ENCODE measurements at places on chromosomes 3 and 15. TPM values are rescaled to one million over a fixed set of nuclear protein-coding genes. Genes with fewer than 3 reads are reported as not detected.

DNA sequence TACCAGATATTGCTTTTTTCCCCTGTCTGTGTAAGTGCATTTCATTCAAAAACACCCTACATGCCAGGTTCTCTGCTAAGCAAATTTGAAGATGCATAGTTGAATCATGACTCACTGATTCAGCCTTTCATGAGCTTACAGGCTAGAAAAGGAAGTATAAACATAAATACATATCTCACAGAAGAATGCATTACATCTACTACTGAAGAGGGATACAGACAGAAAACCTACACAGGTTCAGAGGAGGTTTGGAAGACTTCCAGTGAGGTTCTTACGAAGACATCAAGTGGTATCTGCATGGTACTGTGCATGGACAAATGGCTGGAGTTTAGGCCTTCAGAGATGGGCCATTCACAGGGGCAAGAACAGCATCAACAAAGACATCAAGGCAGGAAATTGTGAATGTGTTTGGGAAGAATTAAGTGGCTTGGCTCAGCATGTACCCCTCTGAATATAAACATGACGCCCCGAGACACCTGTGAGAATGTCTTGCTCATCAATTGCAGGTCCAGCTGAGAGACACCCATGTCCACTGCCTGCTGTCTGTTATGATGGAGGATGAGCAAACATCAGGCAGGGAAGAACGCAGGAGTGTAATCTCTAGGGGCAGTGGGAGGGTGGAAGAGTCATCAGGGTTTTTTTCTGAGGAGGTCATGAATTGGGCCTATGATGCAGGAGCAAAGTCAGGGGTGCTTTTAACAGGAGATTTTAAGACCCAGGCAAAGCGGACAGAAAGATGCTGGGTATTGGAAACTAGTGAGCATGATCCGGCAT, 105.1 kb upstream of the GALNT15 start:
- DNase-seq, result no peak

DNA sequence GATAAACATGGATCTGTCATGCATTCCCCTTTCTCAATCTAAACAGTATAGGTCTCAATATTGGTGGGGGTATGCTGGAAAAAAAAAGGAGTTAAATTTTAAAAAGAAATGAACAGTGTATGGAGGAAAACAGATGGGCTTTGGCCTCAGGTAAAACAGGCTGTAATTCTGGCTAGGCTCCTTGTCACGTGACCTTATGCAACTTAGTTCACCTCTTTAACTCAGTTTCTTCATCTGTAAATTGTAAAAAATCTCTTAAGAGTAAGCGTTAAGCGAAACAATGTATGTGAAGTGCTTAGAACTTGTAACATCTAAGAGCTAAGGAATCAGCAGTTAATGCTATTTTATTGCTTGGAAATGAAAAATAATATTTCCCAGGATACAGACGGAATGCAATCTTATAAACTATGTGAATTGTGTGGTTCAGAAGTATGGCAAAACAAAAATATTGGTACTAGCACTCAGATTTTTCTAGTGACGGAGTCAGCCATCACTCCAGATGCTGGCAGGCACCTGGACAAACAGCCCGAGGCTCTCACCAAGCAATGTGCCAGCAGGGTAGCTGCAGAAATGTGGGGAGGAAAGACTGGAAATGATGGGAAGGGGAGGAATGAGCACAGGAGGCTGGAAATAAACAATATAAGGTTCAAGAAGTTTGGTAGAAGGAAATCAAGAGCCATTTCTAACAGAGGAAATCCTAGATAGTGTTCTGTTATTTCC, 172.8 kb downstream of the USP13 start:
- no peak for DNase-seq

DNA sequence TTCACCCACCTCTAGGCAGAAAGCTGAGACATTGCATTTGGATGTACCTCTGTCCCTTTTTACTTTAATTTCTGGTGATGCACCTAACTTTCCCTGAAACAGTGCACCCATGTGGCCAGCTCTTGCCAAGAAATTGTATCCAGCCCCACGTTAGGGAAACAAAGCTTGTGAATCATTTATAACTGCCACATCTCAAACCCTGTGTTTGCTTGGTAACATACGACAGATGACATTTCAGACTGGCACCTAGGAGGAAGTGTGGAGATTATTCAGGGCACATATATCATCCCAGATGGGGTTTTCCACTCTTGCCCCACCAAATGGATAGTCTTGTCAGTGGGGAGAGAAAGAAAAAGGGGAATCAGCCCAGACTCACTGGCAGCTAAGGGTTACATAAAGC, 2.1 kb downstream of the CYB561D2 start:
- no peak for DNase-seq

GRCh38 chr15:34055868-34056595, 17.0 kb upstream of the AVEN start:
- no peak for DNase-seq

DNA sequence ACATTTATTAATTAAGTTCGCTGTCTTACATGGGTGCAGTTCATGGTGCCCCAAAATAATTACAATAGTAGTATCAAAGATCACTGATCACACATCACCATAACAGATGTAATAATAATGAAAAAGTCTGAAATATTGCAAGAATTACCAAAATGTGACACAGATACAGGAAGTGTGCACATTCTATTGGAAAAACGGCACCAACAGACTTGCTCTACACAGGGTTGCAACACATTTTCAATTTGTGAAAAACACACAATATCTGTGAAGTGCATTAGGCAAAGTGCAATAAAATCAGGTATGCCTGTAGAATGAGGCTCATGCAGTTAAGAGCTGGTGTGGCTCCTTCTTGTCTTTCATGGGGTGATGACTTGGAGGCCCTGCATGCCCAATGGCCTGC, 265.8 kb downstream of the RPLP1 start:
- DNase-seq, result no peak

TFRC gene
- 34.1 TPM for total RNA-seq

DNA sequence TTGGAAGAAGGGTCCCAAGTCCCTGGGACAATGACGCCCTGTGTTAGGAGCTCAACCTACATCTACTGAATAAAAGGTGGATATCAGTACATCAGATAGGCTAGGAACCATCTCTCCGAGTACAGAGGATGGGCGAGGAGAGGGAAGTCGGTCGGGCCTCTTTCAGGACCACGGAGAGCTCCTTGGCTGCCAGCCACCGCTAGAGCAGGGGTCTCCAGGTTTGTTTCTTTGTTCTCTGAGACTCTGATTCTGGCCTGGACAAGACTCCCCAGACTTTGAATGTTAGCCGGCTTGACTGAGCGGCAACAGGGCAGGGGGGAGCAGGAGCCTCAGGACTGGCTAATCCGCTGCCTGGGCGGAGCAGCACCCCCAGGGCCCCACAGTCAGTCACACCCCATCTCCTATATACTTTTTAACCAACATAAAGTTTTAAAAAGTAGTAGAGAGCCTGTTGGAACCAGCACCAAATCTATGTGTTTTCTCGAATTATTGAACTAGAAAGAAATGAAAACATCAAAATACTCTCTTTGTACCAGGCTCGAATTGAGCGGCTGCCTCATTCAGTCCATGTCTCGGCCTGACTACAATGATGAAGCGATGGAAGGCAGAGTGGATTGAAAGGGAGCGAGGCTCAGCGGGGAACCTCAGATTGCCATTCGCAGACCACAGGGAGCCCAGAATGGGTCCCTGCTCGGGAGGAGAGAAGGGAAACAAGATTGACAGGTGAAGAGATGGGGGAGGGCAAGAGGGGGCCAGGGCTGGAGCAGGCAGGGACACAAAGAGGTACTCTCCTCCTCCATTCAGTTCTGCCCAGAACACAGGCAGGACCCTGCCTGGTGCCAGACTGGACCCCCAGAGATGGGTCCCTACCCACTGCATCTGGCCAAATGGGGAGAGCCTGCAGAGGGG, 131.6 kb downstream of the TPRA1 start:
- DNase-seq, result no peak

GRCh38 chr3:14503706-14504065, 36.5 kb downstream of the GRIP2 start:
- DNase-seq, result no peak

TRIM59 gene
- 5.1 TPM for total RNA-seq

DNA sequence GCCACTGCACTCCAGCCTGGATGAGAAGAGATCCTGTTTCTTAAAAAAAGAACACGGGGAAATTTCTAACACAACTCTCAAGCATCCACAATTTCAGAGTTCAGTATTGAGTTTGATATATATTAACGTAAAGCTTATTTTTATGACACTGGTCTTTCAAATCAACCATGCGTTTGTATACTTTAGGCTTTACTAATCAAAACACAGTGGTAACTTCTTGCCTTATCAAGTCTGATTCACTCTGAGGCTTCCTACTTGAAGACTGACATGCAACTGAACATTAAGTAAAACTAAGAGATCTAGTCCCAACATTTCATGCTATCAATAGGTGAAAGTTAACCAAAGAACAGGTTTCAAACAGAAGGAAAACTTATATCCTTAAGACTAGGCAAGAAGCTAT, 46.7 kb downstream of the PRTG start:
- DNase-seq, result no peak

DNA sequence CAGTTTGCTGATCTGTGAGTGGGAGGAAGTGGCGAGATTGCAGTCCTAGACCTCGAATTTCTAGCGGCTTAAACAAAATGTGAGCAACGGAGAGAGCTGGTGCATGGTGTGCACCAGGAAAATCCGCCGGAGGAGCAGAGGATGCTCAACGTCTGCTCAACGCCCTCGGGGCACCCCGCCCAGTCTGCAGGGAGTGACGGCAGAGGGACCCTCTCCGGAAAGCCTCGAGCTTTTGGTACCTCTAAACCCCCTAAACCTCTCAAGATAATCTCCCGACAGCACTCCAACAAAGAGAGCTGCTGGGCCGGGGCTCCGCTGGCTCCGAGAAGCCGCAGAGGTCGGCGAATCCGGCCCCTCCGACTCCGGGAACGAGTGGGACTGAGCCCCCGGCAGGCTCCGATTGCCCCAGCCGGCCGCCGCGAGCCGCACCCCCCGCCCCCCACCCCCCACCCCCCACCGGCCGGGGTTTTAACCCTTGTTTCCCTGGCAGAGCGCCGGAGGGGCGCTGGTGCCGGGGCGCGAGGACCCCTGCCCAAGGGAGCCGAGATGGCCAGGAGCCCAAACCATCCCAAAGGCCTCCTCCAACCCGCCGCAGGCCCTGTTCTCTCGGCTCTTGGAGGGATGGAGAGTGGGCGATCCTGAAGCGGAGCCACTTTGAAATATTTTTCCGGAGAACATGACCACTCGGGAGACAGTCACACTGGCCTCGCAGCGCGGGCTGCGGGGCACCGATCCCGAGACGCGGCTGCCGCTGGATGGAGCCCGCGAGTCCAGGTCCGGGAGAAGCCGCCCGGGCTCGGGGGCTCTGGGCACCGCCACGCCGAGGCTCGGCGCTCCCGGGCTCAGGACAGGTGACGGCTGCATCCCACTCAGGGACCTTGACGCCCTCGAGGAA, 1.5 kb downstream of the MEGF11 start:
- DNase-seq, result no peak

ARL13B gene
- 23.6 TPM for total RNA-seq

DNA sequence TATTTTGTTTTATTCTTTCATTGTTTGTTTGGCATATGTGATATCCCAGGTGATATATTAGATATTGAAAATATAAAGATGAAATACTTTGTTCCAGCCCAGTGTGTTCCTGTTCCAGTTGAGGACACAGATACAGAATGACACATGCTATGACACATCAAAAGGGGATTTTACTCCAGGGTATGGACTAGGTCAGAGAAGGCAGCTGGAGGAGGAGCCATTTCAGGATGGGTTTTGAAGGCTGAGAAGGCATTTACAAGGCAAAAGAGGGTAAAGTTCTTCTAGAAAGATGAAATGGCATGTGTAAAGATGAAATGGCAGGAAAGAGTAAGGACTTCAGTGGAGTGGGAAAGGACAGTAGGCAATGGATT, 163.8 kb downstream of the ZIC1 start:
- DNase-seq, result no peak

SI gene
- not detected for total RNA-seq

GRCh38 chr3:187795207-187795960, 50.1 kb upstream of the BCL6 start:
- DNase-seq, result no peak

CHDH gene
- total RNA-seq, result 1.8 TPM

- DNase-seq, result no peak
Observed at GRCh38 chr15:68106656-68107055, 52.5 kb downstream of the PIAS1 start.

- no peak for DNase-seq
Observed at GRCh38 chr3:22981861-22982260, 221.3 kb upstream of the UBE2E2 start.

GRCh38 chr15:101578443-101578894, 73.7 kb downstream of the TM2D3 start:
- no peak for DNase-seq
